ENCODE measurements at places on chromosomes 3 and 15.

- DNase-seq, result no peak
These were observed 72.0 kb downstream of the CPN2 start for GRCh38 chr3:194279101-194279500.

DNA sequence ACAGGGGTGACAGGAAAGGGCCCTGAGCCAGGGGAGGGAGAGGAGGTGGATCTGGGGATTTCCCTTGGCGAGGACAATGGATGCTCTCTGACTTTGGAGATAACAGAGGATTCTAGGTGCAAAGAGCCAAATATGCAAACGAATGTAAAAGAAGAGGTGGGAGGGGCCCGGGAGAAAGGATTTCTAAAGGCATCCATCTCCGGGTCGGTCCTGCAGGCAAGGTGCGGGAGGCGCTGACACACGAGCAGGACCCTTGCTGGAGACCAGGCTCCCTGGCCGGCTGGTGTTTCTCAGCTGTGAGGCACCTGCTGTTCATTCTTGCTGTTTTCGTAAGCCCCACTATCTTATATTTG, 115.2 kb upstream of the TLE3 start:
- no peak for DNase-seq

DNA sequence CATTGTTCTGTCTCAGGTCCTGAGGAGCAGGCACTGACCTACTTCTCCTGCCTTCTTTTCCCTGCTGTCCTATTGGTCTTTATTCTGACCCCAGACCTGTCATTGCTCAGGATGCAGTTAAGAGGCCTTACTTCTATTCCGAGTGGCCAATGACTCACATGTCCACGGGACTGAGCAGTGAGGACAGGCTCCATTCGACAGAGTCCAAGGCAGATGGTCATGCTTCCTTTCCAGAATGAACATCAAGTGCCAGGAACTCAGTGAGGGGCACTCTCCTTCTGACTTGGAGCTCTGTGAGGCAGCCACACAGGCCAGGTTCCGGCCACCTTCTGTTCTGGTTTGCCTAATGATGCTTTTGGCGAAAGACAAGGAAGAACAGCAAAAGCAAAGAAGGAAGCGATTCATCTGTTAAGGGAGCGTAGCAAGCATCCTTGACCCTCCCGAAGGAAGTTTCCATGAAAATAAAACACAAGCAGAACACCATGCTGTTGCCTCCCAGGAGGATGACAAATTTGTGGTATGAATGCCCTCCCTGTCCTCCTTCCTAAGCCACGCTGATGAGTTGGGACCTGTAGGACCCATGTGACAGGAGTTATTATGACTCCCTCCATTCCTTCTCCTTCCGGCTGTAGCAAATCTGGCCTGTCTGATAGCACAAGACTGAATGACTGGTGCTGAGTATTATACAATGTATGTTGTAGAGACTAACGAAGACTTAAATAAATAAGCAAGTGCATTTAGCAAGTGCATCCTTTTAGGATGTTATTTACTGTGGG, 14.4 kb upstream of the TPRG1 start:
- DNase-seq, result no peak

GRCh38 chr15:85592148-85592547, 202.6 kb downstream of the KLHL25 start:
- peak; percentile 68 for DNase-seq

GRCh38 chr3:168803536-168803935, 707.8 kb upstream of the GOLIM4 start:
- DNase-seq, result no peak

- no peak for DNase-seq
These were observed 424.8 kb upstream of the TGFBR2 start for GRCh38 chr3:30181581-30181980.

- DNase-seq, result peak; percentile 29
These were observed 123.4 kb upstream of the ROPN1 start for GRCh38 chr3:124115279-124115678.

GRCh38 chr15:82810890-82811426, 1.5 kb downstream of the WHAMM start:
- no peak for DNase-seq

DNA sequence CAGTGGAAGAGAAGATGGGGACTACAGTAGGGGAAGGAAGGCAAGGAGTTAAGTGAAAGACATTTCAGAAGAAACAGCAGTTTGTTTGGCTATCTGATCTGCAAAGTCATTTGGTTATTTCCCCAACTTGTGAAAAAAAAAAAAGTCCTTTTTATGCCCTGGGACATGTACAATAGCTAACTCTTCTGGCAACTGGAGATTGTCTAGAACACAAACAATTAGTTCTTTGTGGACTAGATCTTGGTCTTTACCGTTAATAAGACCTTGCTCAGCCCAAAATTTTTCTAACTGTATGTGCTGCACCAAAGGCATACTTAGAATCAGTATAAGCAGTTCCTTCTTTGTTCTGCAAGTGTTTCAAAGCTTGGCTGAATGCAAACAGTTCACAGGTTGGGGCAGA, 103.5 kb upstream of the NECTIN3 start:
- DNase-seq, result no peak

DNA sequence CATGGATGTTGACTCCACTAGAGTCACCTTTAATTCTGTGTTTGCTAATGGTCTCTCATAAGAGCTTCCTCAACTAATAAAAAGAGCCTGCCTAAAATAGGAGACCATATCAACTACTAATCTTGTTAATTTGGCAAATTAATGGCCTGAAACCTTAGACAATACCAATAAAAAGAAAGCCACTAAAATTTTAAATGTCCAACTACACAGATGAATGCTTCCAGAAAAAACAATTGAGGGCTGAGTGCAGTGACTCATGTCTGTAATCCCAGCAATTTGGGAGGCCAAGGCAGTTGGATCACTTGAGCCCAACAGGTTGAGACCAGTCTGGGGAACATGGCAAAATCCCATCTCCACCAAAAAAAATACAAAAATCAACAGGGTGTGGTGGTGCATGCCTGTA, 230.9 kb downstream of the NSUN3 start:
- DNase-seq, result peak; percentile 11

DNA sequence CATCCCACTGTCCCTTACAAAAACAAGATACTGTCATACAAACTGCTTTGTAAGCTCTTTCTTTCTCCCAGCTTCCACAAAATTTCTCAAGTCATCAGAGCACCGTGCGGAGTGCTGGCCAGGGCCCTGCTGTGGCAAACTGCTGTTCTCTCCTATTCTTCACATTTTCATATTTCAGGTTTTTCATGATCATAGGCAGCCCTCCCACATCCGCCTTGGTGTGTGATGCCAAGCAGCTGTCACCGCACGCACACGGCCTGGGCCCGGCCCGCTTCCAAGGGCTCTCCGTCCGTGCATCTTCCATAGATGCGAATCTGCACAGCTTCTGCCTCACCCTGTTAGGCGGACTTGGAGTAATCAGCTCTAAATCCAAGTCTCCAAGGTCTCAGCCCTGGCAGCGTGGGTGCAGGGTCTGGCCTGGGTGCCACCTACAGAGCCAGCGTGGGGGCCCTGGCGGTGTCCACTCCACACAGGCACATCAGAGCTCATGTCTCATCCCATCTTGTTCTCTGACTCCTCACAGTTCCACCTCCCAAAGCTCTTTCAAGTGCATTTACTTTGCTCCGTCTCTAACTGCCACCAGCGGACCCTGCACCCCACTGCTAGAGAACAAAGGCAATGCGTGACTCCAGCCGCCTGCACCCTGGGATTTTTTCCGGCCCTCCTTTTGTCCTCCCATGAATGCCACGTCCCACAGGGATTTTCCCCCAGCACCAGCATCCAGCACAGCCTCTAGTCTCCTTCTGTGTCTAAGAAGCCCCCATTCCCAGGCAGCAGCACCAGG, 27.2 kb downstream of the CYFIP1 start:
- no peak for DNase-seq

- DNase-seq, result peak; percentile 73
These were observed 31.1 kb downstream of the CYFIP1 start for GRCh38 chr15:22949074-22949547.

GRCh38 chr3:38131621-38132369, 5.1 kb downstream of the ACAA1 start:
- DNase-seq, result no peak

DNA sequence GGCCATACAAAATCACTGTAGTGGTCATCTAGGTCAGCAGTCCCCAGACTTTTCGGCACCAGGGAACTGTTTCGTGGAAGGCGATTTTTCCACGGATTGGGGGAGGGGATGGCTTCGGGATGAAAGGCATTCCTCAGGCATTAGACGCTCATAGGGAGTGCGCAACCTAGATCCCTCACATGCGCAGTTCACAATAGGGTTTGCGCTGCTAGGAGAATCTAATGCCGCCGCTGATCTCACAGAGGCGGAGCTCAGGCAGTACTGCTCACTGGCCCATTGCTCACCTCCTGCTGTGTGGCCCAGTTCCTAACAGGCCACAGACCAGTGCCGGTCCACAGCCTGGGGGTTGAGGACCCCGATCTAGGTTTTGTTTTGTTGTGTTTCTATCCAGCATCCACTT, 200.1 kb downstream of the SLC9A9 start:
- no peak for DNase-seq

DNA sequence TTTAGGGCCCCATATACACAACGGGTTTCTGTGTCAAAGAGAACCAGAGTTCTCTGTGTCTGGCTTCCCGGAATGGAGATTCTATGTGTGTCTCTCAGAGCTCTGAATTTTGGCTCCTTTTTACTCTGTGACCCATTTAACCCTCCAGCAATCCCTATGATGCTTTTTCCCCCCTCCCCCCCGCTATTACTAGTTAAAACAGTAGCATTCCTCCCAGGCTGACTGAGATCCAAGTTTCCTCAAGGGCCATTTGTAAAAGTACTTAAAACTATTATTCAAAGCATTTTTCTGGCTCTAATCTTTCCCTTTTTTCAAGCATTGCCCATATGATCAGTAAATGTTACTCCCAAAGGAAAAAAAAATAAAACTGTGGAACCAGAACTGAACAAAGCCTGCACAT, 6.6 kb upstream of the STAC start:
- DNase-seq, result no peak

- DNase-seq, result no peak
These were observed 1.1 kb upstream of the DNAJC13 start for GRCh38 chr3:132416161-132416560.

GRCh38 chr15:67024314-67024997, 40.9 kb upstream of the SMAD3 start:
- DNase-seq, result peak; percentile 91

GRCh38 chr3:78273326-78273725, 1233.4 kb downstream of the ROBO2 start:
- DNase-seq, result no peak

DNA sequence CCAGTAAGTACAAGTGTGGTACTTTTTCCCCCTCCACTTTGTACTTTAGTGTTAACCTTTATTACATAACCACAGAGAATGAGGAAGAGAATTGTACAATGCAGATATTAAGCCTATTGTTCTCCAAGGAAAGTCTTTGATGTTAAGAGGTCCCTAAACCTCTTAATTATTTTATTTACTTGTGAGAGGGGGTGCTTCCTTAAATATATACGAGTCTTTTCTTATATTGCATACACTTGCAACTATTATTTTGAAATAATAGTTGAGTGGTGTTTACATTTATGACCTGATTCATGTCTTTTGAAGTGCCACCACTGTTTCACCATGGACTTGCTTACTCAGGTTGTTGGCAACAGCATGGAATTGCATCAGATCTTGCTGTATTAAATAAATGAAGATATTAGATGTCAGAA, 10.1 kb downstream of the USP3 start:
- no peak for DNase-seq

DNA sequence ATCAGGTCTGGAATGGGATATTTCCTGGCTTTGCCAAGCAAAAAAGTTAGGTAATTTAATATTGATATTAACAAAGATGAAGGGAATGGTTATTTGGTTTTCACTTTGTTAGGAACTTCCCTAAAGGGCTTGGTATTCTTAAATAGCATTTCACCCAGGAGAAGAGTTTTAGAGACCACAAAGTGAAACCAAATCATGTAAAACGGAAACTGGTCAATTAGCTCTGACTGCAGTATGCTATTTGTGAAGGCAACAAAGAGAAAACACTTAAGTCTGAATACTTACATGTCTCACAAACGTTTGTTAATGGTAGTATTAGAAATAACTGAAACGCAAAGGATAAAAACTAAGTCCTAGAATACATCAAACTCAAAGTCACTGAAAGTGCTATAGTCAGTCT, 32.4 kb upstream of the SETMAR start:
- no peak for DNase-seq

- no peak for DNase-seq
These were observed 84.2 kb downstream of the MYO9A start for GRCh38 chr15:72033711-72034110.

- DNase-seq, result no peak
These were observed 40.6 kb upstream of the FLNB start for GRCh38 chr3:57967590-57967989.

DNA sequence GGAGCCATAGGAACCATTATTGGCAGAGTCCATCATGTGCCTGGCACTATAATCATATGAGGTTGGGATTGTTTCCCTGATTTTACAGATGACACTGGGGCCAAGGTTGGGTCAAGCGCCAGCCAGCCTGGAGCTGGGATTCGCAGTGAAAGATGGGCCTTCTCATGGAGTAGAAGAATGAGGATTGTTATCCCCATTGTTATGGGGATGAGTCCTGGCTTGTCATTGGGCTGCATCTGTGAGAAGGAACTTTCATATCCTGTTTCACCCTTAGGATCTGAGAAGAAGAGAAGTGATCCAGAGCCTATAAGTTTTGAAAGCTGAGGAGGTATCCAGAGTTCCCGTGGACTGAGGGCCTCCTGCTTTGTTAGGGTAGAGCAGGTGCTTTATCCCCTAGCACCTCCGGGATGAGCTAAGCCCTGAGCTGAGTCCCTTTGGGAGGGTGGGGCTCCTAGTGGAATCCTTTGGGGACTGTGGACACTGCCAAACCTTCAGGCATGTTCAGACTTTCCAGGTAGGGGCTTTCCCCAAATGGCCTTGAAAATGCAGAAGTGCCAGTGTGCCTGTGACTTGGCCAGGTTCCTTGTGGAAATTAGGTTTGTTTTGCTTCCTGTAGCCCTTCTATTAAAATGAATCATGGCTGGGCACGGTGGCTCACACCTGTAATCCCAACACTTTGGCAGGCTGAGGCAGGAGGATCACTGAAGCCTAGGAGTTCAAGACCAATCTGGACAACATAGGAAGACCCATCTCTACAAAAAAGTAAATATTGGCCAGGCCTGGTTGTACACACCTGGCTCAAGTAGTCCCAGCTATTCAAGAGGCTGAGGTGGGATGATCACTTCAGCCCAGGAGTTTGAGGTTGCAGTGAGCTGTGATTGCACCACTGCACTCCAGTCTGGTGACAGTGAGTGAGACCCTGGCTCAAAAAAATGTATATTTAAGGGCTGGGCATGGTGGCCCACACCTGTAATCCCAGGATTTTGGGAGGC, 30.2 kb upstream of the BSN start:
- no peak for DNase-seq

DNA sequence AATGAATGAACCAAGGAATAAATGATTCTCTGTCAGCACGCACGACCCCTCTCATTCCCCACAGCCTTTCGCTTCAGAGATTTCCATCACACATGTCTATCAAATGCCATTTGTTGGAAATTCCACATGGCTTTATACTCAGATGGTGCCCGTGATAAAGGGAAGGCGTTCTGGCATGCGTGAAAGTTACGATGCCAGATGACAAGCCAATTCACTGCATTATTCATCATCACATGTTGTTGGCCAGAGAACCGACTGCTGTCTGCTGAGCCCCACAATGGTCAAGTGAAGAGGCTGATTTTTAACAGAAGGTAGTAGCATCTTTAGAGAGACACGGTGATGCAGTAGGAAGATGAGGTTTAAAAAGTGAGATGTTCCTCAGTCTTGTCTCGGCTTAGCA, 74.1 kb upstream of the FRMD4B start:
- DNase-seq, result no peak

Measured in A172 (cell line).